ENCODE measurements at places on chromosomes 3 and 15.

GRCh38 chr3:146899171-146899570 is 294.0 kb upstream of the PLSCR5 start:
- no peak for DNase-seq

DNA sequence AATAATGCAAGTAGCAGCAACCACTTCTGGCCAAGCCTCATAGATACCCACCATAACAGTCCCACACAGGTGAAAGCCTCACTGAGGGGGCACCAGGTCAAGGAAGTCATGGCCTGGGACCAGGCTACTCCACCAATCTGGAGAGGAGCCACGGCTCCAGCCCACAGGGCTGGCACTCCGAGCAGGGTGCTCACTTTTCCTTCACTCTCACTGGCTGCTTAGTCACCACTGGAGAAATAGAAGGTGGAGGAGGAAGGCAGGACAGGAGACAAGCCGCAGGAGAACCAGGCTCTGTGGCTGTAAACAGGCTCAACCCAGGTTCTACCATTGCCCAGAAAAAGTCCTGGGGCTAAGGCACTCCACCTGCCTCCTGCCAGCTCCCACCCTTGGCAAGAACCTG is 1.2 kb downstream of the USP19 start:
- DNase-seq: peak; percentile 45

DNA sequence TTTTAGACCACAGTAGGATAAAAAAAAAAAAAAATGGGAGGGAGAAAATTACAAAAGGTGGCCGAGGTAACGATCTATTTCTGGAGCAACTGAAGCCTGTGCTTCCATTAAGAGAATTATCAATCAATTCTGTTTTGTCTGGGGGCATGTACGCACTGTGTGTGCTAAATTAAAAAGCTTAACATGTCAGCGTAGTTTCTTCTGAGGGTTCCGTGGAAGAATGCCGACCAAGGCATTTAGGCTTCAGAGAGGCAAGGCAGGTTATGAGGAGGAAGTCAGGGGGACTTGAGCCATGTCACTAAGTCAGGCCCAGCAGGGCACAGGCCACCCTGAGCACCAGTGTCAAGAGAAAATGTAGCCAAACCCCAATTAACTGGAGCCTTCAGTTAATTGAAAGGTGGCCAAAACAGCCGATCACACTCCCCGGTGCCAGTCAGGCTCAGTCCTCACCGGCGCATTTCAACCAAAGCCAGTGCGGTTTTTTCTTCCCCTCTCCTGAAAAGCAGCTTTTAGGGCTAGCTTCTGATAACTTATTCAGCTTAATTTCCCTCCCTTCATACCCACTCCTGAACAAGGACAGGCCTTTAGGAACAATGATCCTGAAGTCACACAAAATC is 113.9 kb downstream of the MEGF11 start:
- DNase-seq: no peak

DNA sequence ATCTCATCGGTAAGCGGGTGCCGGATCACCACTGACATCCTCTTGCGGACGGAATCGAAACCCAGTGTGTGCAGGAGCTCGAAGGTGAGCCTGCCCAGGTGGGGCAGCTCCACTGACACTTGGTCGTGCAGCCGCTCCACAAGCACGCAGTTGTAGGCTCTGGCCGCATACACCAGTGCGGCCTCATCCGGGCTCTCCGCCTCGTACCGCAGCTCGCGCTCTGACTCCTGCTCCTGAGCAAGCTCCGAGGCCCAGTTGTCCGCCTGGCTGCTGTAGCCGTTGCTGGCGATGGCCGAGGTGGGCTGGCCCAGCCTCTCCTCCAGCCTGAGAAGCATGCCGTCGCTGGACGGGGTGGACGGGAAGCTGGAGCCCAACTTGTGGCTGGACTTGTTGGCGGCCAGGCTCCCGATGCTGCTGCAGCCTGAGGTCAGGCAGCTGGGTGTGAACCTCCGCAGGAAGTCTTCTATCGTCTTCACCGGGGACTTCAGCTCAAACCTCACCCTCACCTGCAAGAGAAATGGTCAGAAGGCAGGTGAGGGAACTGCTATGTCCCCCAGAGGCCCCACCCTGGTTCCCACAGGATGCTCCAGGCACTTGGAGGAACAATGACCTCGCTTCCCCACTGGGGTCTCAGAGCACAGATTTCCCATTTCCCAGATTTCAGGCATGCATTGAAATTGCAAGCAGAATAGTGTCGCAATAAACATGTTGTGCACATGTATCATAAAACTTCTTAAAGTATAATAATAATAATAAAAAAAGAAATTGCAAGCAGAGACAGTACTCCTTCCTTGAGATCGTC is 149.2 kb downstream of the ATP10A start:
- DNase-seq: no peak

DNA sequence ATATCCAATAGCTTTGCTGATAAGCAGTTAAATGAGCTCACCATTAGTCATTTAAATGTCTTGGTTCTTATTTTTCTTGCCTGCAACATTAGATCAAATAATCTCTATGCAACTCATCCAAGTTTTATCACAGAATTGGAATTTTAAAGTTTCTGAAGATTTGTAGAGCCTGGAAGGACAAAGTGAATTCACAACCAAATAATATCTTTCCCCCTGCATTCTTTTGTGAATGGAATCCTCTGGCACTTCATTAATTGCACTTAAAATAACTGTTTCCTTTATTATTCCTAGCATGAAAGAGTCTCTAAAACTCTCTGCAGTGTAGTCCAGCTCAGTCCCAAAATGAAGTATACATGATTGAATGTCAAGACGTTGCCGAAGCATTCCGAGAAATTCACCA is 345.6 kb upstream of the TGFBR2 start:
- no peak for DNase-seq

DNA sequence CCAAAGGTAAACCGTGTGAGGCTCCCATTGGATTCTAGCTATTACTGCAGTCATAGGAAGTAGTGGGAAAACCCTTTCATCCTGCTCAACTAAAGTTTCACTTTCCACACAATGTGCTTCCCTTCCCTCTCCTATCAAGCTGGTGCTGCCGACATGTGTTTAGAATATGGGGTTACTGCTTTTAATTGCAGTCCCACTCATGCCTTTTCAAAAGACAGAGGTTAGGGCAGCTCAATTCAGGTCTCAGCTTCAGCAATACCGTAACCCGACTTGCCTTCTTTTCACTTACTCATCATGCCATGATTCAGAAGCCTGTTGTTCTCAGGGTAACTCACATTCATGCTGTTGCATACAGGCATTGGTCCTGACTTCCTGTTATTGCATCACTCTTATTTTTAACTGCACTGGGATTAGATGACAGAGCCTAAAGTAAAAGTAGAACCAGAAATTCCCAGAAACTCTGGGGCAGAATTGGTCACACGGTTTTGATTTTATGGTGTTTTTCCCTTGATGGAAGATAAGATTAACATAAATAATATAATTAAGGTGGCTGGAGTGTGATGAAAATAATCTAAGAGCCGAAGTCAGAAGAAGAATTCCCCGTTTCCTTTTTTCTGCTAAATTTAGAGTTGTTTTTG is 45.7 kb downstream of the C2CD4B start:
- peak; percentile 96 for DNase-seq

GRCh38 chr3:194756460-194756779 is 70.7 kb downstream of the FAM43A start:
- DNase-seq: no peak

DNA sequence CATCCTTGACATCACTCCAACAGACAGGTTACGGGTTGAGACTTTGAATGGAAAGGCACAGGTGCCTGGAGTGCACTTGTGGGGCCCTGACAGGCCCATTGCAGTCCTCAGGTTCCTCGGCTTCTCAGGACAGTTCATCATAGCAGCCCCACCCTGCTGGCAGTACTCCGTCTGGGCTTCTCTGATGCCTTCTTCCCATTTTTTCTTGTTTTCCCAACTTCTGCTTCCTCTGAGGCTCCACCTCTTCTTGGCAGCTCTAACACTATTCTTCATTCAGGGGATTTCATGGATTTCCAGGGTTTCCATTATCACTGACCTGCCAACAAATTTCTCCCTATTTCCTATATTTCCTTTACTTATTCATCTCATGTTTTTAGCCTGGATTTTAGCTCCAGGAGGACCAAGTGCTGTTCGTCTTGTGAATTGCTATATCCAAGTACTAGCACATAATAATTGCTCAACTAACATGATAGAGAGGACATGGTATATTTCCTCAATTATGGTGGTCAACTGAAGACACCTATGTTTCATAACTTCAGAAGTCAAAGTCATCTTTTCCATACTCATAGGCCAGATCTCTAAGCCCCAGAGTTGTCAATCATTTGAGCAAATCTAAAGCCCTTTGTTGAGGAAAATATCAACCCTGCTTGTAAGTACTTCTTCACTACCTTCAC is 16.2 kb downstream of the NCEH1 start:
- DNase-seq: no peak

- peak; percentile 30 for DNase-seq
Observed at GRCh38 chr3:179449636-179450035, 1.6 kb downstream of the GNB4 start.

- DNase-seq: no peak
Observed at GRCh38 chr3:28595372-28595771, 246.7 kb upstream of the AZI2 start.

- DNase-seq: no peak
Observed at GRCh38 chr15:92161039-92161670, 232.5 kb upstream of the ST8SIA2 start.

- no peak for DNase-seq
Observed at GRCh38 chr3:129453732-129454131, 13.7 kb downstream of the IFT122 start.

GRCh38 chr3:51191768-51192167 is 193.3 kb upstream of the MANF start:
- no peak for DNase-seq

- no peak for DNase-seq
Observed at GRCh38 chr3:41216422-41216821, 17.1 kb downstream of the CTNNB1 start.

GRCh38 chr3:68858549-68858948 is 73.8 kb downstream of the TAFA4 start:
- DNase-seq: no peak

DNA sequence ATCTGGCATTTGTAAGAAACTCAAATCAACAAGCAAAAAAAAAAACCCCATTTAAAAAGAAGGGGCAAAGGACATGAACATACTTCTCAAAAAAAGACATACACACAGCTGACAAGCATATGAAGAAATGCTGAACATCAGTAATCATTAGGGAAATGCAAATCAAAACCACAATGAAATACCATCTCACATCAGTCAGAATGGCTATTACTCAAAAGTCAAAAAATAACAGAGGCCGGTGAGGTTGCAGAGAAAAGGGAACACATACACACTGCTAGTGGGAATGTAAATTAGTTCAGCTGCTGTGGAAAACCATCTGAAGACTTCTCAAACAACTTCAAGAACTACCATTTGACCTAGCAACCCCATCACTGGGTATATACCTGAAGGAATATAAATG is 199.4 kb upstream of the THBS1 start:
- DNase-seq: peak; percentile 53

DNA sequence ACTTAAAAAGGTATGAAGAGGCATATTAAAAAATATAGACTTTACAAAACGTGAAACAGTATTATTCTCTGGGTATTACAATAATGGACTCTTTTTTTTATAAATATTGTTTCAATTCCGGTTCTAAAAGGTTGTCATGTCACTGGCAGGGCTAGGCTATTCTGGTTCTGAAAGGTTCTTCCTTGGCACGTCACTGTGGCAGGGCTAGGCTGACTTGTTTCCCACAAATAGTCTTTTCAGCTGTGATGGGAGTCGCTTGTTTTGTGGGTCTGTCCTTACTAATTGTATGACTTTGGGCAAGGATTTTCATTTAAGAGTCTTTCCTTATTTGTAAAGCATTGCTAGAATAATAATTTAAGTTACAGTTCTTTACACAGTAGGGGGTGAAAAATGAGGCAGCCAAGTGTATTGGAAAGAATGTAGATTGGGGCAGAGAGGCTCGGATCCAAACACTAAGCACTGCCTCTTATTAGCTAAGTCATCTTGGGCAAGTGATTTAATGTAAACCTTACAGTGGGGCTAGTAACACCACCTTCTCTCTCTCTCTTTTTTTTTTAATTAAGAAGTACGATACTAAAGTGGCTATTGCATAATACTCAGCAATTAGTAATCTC is 12.4 kb upstream of the MELTF start:
- DNase-seq: no peak

- peak; percentile 86 for DNase-seq
Observed at GRCh38 chr15:48285329-48286214, 45.7 kb upstream of the DUT start.
